COLO829 (cell line): ENCODE measurements at places on chromosomes 4 and X.

DNA sequence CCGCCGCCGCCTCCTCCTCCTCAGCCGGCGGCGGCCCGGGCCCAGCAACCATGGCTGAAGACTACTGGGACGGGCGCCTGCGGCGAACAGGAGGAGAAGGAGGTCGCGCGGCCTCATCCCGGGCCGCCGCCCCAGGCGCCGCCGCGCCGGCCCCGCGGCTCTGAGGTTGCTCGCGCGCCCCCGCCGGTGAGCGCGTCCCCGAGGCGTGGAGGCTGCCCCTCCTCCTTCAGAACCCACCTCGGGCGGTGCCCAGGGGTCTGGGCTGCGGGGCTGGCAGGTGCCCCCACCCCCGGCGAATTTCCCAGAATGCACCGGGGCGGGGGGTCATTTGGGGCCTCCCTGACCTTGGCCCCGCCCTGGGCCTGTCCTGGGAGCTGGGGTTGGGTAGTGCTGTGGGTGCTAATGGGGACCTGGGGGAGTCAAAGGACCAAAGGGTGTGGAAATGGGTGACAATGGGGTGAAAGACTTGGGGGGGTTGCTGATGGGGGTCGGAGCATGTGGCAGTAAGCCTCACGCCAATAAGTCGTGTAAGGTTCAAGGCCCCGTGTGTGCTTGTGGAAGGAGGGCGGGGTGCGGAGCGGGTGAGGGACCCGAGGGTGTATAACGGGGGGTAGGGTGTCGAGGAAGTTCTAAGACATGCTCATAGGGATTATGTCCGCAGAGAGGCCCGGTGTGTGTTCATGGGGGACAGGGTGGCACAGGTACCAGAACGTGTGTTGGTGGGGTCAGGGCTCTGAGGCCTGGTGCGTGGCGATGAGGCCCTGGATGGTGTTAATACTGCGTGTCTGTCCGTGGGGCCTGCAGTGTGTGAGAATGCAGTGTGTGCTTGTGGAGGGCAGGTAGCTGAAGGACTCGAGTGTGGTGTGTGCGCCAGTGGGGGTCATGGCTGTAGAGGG, 687 bp downstream of the CDK16 start:
- no peak for DNase-seq

DNA sequence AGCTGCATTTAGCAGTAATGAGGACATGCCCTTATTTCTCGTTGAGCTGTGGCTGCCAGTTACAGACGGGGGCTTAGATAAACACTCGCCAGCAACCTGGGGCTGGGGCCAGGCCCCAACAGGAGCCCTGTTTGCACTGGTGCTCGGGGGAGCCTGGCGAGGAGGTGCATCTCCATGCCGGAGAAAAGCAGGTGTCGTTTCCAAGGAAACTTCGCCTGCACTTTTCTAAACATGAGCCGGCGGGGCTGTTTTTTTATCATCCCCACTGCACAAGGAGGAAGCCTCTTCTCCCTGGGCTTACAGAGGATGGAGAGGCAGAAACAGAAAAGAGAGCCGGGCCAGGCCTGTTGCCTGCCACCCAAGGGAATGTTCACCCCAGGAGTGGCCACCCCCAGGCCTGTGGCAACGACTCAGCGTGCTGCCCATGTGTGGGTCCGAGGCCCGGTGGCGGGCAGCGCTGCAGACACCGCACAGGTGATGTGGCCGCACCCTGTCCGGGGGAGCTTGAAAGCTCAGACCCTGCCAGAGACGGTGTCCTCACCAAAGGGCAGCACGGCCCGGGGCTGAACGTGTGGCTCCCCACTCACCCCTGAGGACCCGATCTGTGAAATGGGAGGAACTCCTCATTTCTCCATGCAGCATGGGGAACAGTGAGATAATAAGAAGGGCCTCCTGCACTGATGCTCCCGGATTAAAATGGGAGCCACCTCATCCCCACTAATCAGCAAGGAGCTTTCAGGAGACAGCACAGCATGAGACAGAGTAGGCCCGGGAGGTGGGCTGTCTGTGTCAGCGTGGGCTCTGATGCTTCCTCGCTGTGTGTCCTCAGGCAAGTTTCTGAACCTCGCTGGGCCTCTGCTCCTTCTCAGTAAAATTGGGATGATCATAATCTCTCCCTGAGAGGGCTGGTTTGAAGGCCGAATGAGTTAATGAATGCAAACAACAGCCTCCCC, 33.8 kb upstream of the ADRA2C start:
- DNase-seq = no peak

GRCh38 chr4:88037936-88038335, 30.5 kb downstream of the PKD2 start:
- DNase-seq = no peak

GRCh38 chr4:24671849-24672248, 87.5 kb upstream of the DHX15 start:
- DNase-seq = no peak

DNA sequence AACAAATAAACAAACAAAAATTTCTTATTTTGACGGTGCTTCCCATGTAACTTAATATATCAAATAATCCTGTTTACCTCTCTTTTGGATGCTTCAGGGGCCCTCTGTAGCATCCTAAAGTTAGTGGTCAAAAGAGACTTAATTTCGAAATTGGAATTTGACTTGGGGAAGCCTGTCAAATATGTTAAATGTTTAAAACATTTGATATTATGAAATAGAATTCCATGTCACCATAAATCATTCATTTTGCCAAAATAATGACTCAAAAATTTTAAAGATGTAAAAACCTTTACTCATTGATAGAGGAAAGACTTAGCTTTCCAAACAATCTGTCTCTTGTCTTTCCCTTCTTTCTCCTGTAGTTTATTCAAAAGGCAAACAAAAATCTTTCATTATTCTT, 20.6 kb upstream of the TEX13A start:
- no peak for DNase-seq

DNA sequence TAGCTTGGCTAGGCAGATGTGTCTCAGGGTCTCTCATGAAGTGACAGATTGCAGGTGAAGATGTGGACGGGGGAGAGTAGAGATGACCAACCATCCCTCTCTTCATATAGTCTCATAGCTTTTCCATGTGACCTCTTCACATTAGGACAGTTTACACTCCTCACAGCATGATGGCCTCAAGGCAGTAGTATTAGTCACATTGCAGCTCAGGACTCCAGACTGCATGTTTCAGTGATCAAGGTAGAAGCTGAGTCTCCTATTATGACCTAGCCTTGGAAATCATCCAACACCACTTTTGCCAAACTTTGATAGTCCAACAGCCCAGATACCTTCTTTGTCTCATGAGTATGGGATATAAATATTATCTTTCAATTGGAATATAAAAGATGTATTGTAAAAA, 147.7 kb downstream of the GASK1B start:
- DNase-seq = peak; percentile 81
